ENCODE measurements at places on chromosomes 16 and 17.

DNA sequence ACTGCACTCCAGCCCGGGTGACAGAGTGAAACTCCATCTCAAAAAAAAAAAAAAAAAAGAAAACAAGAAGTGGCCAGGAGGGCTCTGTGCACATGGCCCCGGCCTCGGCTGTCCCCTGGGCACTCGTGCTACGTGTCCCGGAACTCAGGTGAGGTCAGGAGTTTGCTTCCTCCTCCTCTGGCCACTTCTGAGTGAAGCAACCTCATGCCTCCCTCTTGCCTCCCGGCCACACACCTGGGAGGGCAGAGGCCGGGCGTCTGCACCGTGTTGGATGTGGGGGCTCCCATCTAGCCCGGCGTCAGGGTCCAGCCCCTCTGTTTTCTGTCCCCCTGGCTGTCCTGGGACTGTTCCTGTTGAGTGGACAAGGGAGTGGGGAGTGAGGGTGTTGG is 22.2 kb downstream of the ASPSCR1 start:
- no peak for DNase-seq

GRCh38 chr17:3992370-3992769 is 28.1 kb upstream of the ATP2A3 start:
- no peak for DNase-seq

DNA sequence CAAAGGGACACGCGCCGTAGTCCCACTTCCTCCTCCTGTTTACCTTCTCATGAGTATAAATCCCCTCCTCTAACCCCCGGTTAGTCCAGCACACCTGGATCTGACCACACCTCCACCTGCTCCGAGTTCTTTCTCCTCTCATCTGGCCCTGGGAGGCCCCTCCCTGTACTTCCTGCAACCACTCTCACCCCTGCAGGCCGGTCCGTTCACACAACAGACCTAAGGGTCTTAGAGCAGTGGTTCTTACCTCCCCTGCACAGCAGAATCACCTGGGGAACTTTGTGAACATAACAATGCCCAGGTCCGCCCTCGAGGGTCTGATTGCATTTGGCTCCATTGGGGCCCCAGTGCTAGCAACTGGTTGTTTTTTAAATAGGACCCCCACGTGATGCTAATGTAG is 24.8 kb downstream of the TMEM114 start:
- no peak for DNase-seq

- no peak for DNase-seq
These were observed 1.6 kb downstream of the VAT1L start for GRCh38 chr16:77790009-77790372.

DNA sequence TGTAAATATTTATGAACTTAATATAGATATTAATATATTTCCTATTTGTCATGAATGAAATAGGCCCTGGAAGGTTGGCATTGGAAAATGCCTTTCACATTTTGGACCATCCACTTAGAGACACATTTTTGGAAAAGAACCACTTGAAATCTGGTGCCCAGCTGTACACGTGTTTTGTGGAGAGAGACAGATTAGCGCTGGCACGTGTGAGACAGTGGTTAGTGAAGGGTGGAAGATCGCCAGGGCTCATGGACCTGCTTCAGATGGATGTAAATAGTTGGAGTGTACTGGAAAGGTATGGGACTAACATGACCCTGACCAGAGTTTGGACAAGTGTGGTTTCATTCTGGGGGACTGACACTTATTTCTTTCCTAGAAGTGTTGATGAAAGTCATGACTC is 222.9 kb downstream of the PRKCA start:
- no peak for DNase-seq

GRCh38 chr17:78665952-78666920 is 89.0 kb upstream of the DNAH17 start:
- peak; percentile 7 for DNase-seq

DNA sequence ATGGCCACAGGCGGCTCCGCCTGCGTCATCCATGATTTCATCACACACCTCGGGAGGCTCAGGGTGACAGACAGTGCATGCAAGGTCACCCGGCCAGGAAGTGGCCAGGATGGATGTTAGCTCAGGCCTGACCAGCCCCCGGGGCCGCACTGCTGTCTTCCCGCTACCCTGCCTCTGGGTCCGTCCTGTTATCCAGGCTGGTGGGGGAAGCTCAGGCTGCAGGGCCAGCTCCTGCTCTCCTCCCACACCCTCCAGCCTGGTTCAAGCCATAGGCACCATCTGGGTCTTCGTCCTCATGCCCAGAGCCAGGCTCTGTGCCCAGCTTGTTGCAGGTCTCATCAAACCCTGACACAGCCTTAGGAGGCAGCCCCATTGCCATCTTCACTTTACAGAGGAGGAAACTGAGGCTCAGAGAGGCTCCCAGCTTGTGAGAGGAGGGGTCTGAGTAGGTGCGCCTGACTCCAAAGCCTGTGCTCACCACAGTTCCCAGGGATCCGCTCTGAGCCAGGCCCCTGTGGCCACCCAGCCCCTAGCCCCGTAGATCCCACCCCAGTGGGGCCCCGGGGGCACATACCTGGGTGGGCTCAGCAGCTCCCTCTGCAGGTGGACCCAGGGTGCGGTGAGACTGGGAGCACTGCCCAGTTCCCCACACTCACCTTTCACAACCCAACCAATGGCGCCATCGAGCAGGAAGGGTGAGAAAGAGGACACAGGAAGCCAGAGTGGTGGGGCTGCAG is 412 bp upstream of the ADGRG3 start:
- no peak for DNase-seq

GRCh38 chr17:1379930-1380313 is 20.1 kb downstream of the YWHAE start:
- DNase-seq, result no peak

GRCh38 chr17:74712756-74713155 is at the start of gene CD300LF:
TSS of gene CD300LF (minus strand) at chr17:74712923. CDS start at chr17:74712866, 57 bp downstream.
- DNase-seq, result no peak

- no peak for DNase-seq
These were observed 16.2 kb upstream of the KPNA2 start for GRCh38 chr17:68019336-68019674.

DNA sequence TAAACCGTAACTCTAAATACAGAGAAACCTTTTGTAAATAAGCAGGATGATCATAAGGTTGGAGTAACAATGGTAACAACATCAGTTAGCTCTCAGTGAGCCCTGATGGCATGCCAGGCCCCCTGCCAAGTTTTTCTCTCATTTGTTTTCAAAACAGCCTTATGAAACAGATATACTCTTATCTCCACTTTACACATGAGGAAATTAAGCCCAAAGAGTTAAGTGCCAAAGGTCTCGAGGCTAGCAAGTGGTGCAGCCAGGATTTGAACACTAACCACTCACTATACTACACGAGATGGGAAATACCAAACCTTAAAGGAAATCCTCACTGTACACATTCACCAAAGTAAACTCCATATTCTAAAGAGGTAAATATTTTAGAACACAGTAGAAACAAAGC is 15.0 kb downstream of the USP31 start:
- no peak for DNase-seq

GRCh38 chr16:4218202-4218601 is 23.7 kb downstream of the SRL start:
- DNase-seq, result no peak

DNA sequence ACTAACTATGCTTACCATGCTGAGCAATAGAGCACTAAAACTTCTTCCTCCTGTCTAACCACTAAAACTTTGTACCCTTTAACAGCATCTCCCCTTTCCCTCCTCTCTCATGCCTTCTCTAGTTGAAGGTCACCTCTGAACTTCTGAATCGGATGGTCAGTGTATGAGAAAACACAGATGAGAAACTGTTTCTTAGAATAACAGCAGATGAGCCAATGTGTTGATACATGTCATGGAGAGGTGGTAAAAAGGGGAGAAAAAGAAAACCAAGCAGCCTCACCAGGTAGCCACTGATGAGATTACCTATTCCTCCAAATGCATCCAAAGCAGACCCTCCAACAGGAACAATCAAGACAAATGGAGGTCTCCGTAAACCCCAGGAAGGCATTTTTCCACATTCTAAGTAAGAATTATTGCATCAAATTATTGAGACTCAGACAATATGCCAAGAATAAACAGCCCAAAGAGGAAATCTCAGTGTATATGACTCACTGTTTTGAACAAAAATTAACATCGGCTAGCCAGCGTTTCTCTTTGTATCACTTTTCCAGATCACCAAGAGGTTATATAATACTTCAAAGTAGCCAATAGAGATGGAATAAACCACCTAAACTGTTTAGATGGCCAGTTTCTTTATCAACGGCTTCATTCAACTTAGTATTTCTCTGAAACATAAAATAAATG is 793.3 kb upstream of the SOX9 start:
- DNase-seq, result no peak

GRCh38 chr17:75348386-75349012 is 57.0 kb downstream of the GRB2 start:
- DNase-seq, result no peak

DNA sequence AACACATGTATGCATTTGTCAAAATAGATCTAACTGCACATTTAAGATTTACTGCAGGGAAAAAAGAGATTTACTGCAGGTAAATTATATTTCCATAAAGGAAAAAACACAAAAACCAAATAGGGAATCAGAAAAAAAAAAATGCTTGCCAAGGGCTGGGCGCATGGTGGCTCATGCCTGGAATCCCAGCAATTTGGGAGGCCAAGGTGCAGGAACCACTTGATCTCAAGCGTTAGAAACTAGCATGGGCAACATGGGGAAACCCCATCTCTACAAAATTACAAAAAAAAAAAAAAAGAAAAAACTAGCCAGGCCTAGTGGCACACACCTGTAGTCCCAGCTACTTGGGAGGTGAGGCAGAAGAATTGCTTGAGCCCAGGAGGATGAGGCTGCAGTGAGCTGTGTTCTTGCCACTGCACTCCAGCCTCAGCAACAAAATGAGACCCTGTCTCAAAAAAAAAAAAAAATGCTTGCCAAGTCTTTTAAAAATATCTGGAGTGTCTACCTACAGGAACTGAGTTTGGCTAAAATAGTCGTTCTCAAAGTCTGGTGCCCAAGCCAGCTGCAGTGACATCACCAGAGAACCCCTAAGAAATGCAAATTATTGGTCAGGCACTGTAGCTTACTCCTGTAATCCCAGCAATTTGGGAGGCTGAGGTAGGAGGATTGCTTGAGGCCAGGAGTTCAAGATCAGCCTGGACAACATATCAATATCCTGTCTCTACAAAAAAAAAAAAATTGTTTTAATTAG is 17.5 kb downstream of the TRIM25 start:
- no peak for DNase-seq

DNA sequence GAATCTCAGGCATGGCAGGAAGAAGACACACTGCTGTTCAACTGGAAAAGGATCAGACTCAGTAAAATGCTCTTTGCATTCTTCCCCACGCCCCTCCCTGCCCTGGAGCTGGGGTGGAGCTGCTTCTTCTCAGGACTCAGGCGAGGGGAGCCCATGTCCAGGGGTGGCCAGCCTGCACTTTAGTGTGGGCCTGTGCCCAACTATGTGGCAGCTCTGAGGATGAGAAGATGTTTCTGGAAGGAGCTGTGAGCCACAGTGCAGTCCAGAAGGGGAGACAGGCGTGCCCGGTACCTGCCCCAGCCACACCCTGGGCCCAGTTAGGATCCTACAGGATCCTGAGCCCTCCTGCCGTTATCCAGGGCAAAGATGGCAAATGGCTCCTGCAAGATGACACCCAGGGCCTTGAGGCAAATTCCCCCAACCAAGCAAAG is 120.3 kb downstream of the ANKRD11 start:
- no peak for DNase-seq

DNA sequence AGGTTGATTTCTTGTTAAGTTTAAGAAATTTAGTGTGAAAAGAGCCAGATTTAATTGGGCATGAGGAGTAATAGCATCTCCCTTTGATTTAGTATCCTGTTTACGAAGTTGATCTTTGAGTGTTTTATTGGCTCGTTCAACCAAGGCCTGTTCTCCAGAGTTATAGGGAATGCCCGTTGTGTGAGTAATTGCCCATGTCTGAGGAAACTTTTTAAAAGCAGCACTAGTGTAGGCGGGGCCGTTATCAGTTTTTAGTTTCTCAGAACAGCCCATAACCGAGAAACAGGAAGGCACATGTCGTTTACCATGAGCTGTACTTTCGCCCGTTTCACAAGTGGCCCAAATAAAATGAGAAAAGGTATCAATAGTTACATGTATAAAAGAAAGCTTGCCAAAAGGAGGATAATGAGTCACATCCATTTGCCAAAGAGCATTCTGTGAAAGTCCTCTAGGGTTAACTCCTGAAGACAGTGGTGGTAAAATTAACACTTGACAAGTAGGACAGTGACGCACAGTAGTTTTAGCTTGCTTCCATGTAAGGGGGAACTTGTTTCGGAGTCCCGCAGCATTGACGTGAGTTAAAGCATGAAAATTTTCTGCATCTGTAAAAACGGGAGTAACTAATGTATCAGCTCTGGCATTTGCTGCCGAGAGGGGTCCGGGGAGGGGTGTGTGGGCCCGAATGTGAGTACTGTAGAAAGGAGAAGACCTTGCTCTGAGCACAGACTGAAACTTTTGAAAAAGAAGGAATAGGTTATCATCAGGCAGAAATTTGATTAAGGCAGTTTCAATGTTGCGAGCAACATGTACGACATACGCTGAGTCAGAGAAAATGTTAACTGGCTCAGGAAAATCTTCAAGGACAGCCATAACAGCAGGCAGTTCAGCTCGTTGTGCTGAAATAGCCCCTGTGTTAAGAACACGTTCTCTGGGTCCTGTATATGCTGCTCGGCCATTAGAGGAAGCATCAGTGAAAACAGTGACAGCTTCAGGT is 18.5 kb upstream of the KCTD5 start:
- no peak for DNase-seq

GRCh38 chr17:80103449-80104085 is 2.2 kb downstream of the GAA start:
- no peak for DNase-seq

- no peak for DNase-seq
These were observed 50.5 kb upstream of the CCL1 start for GRCh38 chr17:34413443-34414119.

GRCh38 chr17:29443041-29443739 is 53.0 kb downstream of the TAOK1 start:
- DNase-seq, result no peak

GRCh38 chr17:55770196-55770870 is 19.5 kb downstream of the PCTP start:
- DNase-seq, result no peak

DNA sequence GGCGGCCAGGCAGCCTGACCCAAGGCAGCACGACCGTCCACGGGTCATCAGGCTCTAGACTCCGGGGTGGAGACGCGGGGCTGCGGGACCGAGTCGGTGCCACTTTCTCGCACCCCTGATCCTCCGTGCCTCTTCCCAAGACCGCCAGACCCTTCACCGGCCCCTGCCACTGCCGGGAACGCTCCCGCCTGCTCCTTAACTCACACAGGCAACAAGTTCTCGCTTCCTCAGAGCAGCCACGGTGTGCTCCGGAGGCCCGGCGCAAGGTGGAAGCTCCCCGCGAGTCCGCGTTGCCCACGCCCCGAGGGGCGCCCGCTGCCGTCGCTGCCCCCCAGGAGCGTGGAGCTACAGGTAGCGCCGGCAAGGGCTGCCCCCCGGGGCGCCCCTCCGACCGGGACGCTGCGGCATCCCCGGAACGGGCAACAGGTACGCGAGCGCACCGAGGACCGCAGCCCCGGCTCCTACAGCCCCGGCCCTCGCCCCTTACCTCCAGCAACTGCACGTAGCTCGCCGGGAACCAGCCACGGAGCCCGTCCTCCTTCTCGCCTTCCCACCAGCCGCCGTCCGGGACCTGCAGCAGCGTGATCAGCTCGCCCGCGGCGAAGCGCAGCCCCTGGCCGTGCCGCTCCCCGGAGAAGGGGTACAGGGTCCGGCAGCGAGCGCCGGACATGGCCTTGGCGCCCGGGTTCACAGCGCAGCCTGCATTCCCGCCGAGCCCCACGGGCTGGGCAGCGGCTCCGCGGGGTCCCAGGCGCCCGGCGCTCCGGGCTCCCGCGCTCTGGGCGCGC is 491 bp downstream of the GAS7 start:
- DNase-seq, result no peak

- no peak for DNase-seq
These were observed 44.1 kb upstream of the DOC2B start for GRCh38 chr17:225551-225950.

- DNase-seq, result no peak
These were observed 43.0 kb upstream of the MSI2 start for GRCh38 chr17:57213180-57213825.
